NCI-H1417 (cell line): ENCODE measurements at places on chromosomes 1 and 21.
A peak's percentile ranks its signal among the peaks of the same experiment; 100 is the strongest.

- DNase-seq: peak; percentile 75
Observed at GRCh38 chr1:169928438-169929209, 34.9 kb upstream of the SCYL3 start.

DNA sequence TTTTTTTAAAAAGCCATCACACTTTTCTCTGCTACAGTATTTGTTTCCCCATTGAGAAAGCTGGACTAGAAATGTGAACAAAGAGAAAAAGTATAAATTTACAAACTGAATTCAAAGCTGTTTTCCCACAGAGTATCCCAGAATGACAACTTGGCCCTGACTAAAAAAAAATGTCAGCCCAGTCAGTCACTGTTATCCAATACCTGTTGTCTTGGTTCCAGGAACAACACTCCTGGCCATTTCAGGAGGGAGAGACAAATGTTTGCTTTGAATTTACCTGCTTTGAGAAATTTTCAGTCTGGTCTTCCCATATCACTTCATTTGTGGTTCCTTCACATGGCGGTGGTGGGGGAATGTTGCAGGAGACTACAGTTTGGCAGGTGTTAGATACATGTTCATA, 46.2 kb downstream of the COLGALT2 start:
- DNase-seq: no peak

- no peak for DNase-seq
Observed at GRCh38 chr1:206001476-206001888, 1.7 kb downstream of the RAB7B start.

GRCh38 chr1:23910144-23910543, 3.0 kb downstream of the CNR2 start:
- no peak for DNase-seq

- no peak for DNase-seq
Observed at GRCh38 chr21:45894906-45895777, 86.4 kb upstream of the COL6A1 start.

DNA sequence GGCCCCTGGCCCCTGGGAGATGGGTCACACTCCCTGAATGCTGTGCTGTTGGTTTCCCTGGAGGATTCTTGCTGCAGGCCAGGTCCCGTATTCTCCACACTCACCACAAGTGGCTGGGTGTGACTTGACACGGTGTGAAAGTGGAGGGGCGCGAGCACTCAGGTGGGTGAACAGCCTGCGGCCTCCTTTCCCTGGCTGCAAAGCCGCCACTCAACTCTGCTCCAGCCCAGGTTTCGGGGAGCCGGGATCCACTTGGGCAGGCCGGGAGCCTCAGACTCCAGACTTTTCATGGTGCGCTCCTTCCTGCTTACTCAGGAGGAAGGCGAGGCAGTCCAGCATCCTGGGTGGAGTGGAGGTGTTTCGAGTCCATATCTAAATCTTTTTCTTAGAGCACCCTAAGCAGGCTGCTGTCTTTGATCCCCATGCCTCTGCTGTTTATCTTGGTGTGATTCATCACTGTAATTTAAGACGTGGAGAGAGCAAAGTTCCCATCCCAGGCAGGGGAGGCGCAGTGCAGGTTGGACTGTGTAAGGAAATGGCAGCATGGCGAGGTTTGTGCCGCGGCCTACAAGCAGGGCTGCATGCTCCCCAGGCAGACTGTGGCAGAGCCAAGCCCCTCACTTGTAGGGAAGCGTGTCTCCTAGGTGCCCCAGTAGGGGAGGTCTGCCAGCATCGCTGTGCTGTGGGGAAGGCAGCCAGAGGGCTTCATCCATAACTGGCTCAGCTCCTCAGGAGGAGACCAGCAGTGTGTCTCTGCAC, 29.6 kb downstream of the VANGL1 start:
- peak; percentile 50 for DNase-seq

GRCh38 chr1:51119331-51119730, 17.3 kb downstream of the C1orf185 start:
- DNase-seq: no peak

- DNase-seq: no peak
Observed at GRCh38 chr1:242133796-242134195, 134.9 kb upstream of the MAP1LC3C start.

DNA sequence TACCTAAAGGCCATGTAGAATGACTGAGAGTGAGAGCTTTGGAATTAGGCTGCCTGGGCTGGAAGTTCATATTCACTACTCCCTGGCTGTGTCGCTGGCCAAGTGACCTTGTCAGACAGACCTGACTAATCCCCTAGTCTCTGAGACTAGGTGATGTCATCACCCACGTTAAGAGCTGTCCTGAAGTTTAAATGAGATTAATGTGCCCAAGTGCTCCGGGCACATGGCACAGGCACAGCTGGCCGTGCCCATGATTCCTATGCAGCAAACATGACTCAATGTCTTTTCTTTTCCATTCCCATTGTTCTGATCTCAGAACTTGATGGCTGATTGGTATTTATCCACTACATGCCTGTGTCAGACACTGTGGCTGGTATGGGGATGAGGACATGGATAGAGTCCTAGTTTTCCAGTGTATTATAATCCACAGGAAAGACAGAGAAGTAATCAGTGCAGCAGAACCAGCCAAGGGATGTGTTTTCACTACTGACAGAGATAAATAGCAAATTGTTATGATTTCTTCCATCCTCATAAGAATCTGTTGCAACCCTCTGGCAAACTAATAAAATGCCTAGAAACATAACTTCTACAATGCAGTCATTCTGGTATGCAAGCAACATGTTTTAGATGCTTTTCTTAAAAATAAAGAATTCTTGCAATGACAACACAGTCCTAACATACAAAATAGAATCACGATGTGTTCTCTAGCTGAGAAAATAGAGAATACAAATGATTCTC, 180.9 kb downstream of the PCP4 start:
- no peak for DNase-seq

- DNase-seq: no peak
Observed at GRCh38 chr1:24101796-24102586, 9.9 kb downstream of the MYOM3 start.

GRCh38 chr1:176987016-176987415, 177.5 kb downstream of the ASTN1 start:
- no peak for DNase-seq

GRCh38 chr1:202531472-202531811, 178.8 kb downstream of the SYT2 start:
- DNase-seq: no peak

DNA sequence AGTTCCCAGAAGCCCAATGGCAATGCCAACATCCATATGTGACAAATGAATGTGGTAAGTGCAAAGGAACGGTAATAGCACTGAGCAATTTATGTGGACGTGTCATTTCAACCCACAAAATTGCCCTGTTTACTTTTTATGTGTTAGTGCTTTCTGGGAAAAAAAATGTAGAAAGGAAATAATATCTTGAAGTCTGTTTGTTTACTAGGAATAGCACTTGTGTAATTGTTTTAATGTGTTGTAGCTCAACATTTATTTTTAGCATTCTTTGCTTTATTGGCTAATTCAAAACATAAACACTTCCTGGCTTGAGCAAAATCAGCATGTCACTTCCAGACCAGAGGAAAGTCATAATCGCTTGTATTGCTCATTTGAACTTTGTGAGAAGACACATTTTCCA, 224.8 kb upstream of the KCNK2 start:
- no peak for DNase-seq

DNA sequence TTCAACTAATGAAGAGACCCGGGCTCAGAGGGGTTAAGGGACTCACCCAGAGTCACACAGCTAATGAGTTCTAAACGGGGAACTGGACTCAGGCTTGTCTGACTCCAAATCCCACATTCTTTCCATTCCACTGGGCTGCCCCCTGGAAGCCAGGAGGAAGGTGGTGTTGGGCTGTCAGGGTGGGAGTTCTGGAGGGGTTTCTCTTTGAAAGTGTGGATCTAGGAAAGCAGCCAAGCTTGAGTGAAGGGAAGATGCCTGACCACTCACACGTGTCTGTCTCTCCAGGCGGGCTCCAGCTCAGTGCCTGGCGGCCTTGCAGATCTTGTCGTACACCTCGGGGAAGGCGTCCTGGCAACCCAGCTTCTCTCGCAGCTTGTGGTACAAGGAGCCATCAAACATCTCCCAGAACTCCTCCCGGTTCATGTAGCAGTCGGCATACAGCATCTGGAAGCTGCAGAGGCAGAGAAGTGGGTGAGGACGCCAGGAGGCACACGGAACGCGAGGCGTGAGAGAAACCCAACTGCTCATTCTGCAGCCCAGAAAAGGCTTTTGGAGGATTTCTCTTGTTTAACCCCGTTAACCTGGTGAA, 35.0 kb downstream of the DHCR24 start:
- no peak for DNase-seq

GRCh38 chr1:100868364-100868995, 26.2 kb downstream of the EXTL2 start:
- peak; percentile 33 for DNase-seq

GRCh38 chr1:209367061-209367772, 216.3 kb upstream of the CAMK1G start:
- no peak for DNase-seq

DNA sequence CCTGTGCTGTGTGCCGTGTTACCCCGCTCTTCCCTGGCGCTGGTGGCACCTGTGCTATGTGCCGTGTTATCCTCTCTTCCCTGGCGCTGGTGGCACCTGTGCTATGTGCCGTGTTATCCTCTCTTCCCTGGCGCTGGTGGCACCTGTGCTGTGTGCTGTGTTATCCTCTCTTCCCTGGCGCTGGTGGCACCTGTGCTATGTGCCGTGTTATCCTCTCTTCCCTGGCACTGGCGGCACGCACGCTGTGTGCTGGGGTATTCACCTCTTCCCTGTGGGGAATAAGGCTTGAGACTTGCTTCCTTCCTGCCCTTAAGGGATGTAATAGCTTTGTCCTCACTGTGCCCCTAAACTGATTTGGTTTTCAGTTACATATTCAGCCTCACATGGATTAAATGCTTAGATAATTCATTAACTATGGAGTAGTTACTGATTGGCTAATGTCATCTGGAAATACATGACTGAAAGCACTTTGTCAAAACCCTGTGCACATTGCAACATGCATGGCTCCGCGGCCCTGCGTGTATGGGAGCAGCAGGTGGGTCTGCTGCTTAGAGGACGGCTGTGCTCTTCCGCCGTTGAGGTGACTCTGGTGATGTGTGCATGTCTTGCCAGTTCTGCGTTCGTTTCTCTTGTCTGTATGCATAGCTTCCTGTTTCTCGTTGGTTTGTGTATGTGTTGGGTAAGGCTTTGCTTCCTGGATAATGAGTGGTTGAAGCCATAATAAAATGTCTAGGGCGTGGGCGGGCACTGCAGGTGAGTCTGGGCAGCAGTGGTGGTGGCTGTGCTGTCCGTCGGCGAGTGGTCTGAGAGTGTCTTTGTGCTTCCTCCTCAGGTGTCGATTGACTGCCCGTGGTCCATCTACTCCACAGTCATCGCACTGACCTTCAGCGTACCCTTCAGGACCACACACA, 17.9 kb upstream of the PWP2 start:
- no peak for DNase-seq

- DNase-seq: no peak
Observed at GRCh38 chr21:38239672-38240071, 17.1 kb upstream of the KCNJ15 start.

GRCh38 chr21:41821756-41822431, 55.0 kb upstream of the RIPK4 start:
- DNase-seq: no peak

- no peak for DNase-seq
Observed at GRCh38 chr1:226863446-226863845, 7.0 kb upstream of the PSEN2 start.

GRCh38 chr1:147723691-147724323, 36.6 kb downstream of the GJA5 start:
- peak; percentile 25 for DNase-seq

DNA sequence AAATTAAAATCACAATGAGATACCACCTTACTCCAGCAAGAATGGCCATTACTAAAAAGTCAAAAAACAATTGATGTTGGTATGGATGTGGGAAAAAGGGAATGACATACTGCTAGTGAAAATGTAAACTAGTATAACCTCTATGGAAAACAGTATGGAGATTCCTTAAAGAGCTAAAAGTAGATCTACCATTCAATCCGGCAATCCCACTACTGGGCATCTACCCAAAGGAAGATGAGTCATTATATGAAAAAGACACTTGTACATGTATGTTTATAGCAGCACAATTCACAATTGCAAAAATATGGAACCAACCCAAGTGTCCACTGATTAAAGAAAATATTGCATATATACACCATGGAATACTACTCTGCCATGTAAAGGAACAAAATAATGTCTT, 37.2 kb downstream of the SUSD4 start:
- no peak for DNase-seq

DNA sequence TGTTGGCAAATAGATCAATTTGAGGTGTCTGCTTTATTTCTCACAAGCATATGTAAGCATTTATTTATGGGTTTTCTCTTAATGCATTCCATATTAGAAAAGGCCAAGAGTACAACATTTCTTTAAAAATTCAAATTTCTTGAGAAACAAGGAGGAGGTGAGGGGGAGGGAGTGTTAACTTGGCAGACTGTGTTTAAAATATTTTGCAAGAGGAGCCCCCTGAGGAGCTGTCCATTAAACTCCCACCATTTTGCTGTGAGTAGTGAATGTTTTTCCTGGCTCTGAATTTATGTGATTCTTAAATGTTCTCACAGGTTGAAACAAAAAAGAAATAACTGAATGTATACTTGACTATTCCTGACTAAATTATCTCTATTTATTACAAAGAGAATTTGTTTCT, 363.8 kb downstream of the PTPRC start:
- DNase-seq: peak; percentile 85

DNA sequence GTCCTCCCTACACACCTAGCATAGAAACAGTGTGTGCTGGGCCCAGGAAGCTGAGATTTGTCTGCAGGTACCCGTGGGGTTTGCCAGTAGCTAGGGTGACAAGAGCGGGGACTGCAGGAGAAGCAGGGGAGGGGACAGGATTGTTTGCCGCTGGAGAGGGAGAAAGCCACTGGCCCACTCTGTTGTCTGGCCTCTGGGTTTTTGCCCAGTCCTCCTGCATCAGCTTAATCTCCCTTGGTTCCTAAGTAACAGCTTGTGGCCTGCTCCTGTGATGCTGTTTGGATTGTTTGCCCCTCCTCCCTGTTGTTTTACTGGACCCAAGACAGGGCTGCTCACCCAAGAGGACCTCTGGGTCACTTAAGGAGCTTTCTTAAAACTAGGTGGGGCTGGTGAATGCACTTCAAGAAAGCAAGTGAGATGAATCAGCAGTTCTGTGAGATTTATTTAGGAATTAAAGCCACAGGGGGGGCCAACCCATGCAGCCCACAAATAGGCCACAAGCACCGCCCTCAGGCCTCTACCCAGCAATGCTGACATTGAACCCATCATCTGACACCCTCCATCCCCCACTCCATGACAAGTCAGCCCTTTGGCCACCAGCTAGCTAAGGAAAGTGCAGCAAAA, 142.8 kb downstream of the ZZZ3 start:
- DNase-seq: no peak
